Right forelimb (tissue), 1 donor: ENCODE measurements at places on chromosomes 13 and 19.

GRCh38 chr13:38382946-38383345 is 33.3 kb downstream of the UFM1 start:
- DNase-seq = no peak

DNA sequence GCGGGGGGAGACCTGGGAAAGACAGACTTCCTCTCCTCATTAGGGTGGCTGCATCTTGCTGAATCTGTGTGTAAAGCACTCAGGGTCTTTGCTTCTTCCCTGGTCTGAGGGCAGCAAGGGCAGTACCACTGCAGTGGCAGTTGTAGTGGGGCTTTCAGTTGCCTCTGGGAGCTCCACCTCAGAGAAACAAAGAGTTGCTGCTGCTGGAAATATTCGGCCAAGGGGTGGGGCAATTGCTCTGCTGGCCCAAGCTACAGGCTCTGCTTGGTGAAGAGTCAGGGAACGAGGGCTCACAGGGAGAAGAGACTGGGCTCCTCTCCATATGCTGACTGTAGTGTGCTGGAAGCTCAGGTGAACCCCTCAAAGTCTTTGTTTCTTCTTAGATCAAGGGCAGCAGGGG is 52.5 kb downstream of the POSTN start:
- no peak for DNase-seq

- DNase-seq = peak; percentile 67
Measured at GRCh38 chr19:49570138-49570856, 10.1 kb downstream of the NOSIP start.

GRCh38 chr19:8610041-8610935 is at the start of gene ADAMTS10:
Gene ADAMTS10 (minus strand): TSS chr19:8610715. CDS start chr19:8605710, 5,005 bp downstream.
- peak; percentile 82 for DNase-seq
